ENCODE measurements at places on chromosomes 2 and 18.
A peak's percentile ranks its signal among the peaks of the same experiment; 100 is the strongest.

DNA sequence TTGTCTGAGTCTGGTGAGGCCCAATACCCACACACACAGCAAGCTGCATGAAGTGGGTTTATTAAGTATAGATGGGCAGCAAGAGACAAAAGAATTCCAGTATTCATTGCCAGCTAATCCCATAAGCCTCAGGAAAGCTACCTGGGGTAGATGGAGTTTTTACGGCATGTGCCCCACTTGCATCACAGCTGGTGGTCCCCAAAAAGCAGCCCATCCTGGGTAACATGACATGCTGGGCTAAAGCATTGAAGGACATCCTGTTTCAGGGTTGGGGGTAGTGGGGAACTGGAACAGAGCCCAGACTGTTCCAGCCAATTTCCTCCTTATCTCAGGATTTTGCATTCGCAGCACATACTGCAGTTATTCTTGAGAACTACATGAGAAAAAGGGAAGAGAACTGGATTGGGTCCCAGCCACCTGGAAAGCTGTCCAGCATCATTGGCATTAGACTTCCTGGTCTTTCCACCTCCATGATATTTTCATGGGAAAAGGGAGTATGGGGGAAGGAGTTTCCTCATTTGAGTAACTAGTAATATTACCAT lies 240.1 kb upstream of the MMADHC start:
- DNase-seq: no peak

GRCh38 chr2:152466980-152467676 lies 132.2 kb downstream of the FMNL2 start:
- DNase-seq: peak; percentile 20

GRCh38 chr2:204000446-204000845 lies 63.9 kb downstream of the ICOS start:
- no peak for DNase-seq

GRCh38 chr2:119724656-119725485 lies 34.9 kb upstream of the PTPN4 start:
- no peak for DNase-seq

DNA sequence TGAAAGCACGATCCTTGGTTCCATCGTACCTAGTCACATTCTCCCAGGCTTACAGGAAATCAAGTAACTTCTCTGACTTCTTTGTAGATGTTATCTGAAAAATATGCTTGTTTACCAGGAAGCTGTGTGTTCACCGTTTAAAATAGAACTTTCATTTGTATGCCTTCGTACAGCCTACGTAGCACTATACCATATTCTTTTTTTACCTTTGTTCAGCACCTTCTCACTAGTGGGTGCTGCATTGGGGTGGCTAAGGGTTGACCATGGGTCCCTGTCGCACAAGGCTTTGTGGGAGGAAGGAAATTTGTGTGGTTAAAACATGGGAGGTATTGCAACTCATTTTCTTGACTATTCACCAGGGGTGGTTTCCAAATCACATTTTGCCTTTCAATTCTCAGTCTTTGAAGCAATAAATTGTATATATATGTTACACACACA lies 16.6 kb downstream of the MALT1 start:
- DNase-seq: no peak

DNA sequence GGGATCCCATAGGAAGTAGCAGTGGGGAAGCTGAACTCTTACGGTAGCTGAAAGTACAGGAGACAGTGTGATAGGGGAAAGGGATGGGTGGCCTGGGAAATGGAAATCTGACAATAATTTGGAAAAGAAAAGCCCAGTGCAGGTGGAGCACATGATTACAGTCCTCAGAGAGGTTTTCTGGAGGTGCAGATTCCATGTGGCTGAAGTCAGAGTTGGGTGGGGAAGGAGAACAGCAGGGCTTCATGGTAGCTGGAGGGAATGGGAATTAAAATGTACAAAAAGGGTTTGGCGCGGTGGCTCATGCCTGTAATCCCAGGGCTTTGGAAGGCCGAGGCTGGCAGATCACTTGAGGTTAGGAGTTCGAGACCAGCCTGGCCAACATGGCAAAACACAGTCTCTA lies 12.2 kb downstream of the HRH4 start:
- DNase-seq: no peak

GRCh38 chr2:186380805-186381204 lies 105.3 kb upstream of the ZC3H15 start:
- DNase-seq: no peak

DNA sequence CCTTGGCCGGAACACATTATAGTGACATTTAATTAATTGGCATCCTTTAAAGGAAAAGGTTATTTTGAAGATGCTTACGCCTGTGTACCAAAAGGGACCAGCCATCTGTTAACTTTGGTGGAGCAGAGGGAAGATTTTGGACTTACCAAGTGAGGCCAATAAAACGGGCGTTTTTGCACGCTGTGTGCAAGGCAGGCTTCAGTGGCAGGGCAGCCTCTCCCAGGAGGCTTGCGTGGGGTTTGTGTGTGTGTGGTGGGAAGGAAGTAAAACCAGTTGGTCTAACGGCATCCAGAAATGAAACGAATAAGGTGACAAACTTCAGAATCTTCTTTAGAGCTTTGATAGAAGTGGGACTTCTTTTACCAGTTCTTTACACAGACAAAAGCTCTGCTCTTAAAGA lies 191.7 kb downstream of the PRKCE start:
- no peak for DNase-seq

GRCh38 chr2:74003494-74004211 lies 18.9 kb downstream of the TET3 start:
- peak; percentile 84 for DNase-seq

DNA sequence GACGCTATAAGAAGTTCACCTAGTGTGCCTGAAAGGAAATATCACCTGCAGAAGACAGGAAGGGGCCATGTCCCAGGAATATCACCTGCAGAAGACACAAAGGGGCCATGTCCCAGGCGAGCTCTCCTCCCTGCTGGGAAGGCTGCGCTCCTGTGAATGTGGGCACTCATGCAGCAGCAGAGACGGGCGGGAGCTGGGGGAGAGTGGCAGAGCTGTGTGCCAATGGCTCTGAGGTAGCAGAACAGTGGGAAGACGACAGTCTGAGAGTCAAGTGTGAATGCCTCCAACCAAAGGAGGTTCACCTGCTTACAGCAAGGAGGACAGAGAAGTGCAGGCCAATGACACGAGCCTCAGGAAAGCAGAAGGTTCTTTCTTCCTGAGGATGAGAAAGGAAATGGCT lies 117.9 kb upstream of the SALL3 start:
- DNase-seq: no peak

GRCh38 chr2:9941196-9941995 lies 10.1 kb upstream of the GRHL1 start:
- peak; percentile 85 for DNase-seq

DNA sequence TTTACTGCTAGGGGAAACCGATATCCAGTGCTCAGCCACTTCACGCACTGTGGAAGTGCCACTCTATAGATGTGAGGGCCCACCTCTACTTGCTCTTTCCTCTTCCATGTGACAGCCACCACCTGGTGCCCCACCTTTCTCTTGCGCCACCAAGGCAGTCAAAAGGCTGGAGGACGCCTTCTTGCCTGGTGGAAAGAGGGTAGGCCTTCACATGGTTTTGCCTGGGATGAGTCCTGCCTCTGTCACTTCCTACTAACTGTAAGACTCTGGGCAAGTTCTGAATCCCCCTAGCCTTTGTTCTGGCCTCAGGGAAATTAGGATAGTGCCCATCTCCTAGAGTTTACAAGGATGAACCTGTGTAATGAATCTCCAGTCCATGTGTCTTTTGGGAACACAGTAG lies 66.1 kb upstream of the ODC1 start:
- no peak for DNase-seq

GRCh38 chr2:181441670-181442069 lies 15.5 kb upstream of the ITGA4 start:
- DNase-seq: no peak

DNA sequence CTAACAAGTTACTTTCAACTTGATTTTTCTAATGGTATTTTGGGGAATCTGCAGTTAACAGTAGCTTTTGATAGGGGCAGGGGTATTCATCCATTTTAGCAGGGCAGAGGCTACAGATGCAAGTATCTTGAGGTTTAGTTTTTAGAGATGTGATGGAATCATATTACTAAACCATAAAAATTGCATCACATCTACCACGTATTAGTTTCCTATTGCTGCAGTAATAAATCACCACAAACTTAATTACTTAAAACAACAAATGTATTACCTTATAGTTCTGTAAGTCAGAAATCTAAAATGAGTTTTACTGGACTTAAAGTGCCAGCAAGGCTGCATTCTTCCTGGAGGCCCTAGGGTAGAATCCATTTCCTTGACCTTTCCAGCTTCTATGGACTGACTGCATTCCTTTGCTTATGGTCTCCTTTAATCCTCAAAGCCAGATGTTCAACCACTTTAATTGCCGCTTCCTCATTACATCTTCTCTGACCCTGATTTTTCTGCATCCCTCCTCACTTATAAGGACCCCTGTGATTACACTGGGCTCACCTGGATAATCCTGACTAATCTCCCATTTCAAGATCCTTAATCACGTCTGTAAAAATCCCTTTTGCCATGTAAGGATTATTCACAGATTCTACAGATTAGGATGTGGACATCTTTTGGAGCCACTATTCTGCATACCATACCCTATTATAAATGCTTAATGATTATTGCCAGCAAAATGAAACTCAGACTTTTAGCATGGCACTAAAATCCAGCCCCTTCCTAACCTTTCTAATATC lies 21.9 kb upstream of the EXOC6B start:
- DNase-seq: no peak

- DNase-seq: no peak
These were observed 728 bp downstream of the FAM168B start for GRCh38 chr2:131092458-131093005.

GRCh38 chr2:136242100-136242499 lies 124.2 kb upstream of the CXCR4 start:
- DNase-seq: no peak

GRCh38 chr2:216498379-216499352 lies at the start of gene RPL37A:
Gene RPL37A, plus strand, starts transcription at chr2:216498844. Its CDS starts 31 bp downstream, at chr2:216498875.
- DNase-seq: peak; percentile 97

GRCh38 chr2:10297959-10298531 lies 4.7 kb upstream of the HPCAL1 start:
- DNase-seq: peak; percentile 92

- DNase-seq: no peak
These were observed 56.1 kb downstream of the RPL37A start for GRCh38 chr2:216554755-216555154.

DNA sequence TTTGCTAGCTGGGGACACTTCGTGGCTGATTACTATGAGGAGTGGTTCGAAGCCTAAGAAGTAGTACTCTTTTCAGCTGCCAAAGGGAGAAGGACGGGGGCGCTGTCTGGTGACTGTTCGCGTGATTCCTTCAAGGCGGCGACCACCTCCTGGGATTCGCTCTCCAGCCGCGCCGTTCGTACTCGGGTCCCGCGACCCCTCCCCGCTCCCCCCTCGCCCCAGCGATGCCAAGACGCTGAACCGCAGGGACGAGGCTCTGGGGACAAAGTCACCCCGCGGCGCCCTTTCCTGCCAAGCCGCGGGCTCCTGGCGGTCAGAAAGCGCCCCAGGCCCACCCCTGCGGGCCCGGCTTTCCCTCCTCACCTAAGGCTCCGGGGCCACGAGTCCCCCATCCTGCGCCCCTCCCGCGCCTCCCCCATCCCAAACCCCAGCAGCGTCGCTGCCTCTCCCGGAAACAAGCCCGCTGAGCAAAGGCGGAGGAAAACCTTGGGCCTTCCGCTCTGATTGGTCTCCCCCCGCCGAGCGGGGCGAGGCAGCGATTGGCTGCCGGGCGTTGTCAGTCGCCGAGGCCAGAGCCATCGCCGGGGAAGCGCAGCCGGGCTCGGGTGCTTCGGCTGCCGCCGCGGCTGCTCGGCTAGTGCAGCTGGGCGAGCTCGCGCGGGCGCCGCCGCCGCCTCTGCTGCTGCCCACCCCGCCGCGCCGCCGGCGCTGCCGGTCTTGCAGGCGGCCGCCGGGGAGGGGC lies 404.3 kb downstream of the XIRP2 start:
- DNase-seq: peak; percentile 87

DNA sequence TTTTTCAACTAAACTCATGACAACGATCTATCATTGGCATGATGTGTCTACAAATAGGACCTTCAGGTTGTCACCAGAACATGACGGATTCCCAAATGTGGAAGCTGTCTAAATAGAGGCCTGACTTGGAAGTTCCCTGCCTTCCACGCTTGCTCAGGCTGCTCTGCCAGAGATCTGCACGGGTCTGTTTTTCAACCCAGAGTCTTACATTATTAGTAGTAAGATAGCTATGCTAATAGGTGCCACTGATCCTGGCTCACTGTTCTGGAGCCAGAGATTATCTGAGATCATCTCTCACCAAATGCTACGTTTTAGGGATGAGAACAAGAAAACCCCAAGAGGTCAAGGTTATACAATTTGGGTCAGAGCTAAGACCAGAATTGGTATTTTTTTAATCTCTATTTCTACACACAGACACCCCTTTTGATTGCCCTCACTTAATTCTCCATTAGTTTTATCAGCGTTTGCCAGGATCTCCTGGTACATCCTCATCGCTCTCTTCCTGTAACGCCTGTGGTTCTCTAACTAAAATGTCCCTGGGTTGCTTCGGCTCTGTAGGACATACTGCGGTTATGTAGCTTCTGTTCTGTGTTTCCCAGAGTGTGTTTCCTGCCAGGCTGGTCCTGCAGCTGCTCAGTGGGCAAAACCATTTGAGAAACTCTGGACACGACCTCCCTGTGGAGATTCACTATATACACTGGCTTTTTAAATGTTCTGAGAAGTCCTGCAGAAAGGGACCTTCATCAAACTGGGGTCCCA lies 5.7 kb downstream of the CDC42EP3 start:
- DNase-seq: no peak

DNA sequence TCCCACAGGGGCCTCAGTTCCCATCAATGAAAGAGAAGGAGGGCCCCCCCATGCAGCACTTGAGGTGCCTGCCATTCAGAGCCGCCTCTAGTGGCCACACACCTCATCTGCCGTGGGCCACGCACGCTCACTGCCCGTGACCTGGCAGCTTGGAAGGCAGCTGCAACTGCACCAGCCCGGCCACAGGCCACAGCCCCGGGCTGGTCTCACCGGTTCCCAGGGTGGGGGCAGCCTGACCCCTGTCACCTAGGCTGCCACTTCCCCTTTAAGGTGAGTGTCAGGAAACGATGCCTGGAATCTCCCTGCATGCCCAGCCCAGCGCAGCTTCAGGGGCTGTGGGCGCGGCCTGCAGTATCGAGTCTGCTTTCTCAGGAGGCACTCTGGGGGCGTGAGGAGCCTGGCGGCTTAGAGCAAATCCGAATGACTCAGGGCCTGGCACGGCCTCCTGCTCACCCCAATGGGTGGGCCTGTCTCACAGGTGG lies 2.6 kb downstream of the MAB21L4 start:
- DNase-seq: peak; percentile 31

DNA sequence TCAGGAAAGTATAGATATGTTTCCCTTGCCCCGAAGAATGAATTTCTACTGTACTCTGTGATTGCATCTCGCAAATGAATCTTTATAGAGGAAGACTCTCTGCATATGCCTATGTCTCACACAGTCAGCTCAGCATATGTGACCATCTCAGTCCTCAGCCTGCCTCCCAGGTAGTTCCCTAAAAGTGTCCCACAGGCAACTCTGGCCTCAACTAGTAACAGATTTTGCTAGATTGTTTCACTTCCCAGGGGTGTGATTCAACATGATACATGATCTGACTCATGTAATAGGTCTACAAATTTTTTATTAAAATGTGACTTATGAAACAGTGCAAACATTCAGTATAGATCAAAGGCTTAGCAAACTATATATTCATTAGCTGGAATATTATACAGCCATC lies 296.6 kb upstream of the CRIM1 start:
- no peak for DNase-seq

- peak; percentile 4 for DNase-seq
These were observed 463.7 kb upstream of the DSEL start for GRCh38 chr18:67980241-67980640.
